ENCODE measurements at places on chromosomes 3 and 15.

- no peak for DNase-seq
Measured at GRCh38 chr15:45641374-45641781, 6.5 kb downstream of the SQOR start.

GRCh38 chr3:50599716-50600118 lies 11.9 kb downstream of the CISH start:
- no peak for DNase-seq

- no peak for DNase-seq
Measured at GRCh38 chr3:129890125-129890524, 3.4 kb downstream of the TMCC1 start.

DNA sequence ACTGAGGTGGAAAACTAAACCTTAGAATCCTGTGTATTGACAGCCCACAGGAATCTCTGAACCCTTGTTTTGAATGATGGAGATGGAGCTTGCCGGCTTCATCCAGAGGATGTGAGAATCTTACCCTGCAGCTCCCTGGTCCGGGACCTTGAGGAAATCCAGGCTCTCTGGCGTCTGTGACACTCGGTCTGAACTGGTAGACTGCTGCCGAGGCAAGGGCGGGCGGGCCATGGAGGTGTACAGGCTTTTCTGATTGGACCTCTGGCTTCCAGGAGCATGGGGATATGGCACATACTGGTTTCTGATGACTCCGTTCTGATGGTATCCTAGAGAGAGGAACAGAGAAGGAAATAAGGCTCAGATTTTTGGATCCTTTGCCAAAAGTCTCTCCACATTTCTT lies 48.5 kb downstream of the CCNB2 start:
- no peak for DNase-seq

DNA sequence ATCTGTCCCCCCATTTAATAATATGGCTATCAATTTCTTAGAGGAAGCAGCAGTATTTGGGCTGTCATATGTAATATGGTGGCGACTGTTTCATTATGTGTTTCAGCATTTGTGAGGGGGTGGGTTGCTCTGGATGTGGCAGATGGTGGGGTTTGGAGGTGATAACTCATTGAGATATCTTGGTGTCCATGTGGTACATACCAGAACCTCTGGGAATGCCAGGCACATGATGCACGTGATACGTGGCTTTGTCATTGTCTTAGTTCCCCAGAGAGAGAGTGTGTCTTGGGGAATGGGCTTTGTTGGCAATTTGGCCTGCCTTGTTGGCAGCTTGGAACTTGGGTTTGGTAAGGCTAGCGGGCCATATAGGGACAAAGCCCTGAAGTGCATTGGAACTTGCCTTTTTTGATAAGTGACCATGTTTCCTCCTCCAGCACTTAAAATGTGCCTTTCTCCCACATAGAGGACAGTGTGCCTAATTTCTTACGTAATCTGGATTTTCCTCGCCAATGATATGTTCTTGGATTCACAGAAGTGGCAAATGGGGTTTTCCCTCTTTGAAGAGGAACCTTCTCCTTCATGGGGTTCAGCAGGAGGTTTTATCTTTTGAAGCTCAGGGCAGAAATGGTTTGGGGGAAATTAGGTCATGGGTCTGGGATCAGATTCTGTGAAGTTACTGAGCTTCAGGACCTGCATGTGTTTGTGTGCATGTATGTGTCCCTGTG lies 79.5 kb downstream of the DNASE1L3 start:
- DNase-seq = no peak

DNA sequence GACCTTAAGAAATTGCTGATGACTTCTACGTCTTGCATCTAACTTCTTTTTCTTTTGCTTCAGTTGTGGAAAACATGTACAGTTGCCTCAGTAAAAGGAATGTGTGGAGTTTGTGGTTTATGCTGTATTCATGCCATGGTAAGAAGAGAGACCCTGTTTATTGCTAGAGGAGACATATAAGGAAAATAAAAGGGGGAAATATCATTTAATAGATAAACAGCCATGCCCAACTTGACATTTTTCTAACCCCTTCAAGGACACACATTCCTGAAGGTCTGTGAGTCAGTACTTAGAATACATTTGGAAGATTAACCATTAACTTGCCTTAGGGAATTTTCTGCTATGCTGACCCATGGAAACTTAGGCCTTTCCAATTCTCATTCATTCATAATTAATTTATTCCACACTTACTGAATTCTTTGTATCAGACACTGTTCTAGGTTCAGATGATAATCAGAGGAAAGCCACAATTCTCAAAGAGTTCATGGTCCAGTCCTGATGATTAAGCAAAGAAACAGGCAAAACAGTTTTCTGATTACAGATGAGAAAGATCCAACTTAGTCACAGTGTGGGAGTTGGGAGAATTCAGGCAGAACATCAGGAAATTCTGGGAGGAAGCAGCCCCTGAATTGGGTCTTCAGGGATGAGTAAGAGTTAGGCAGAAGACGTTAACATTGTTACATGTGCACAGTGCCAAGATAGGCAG lies 329.8 kb upstream of the RASGRP1 start:
- no peak for DNase-seq

GRCh38 chr3:111338059-111338698 lies 203.8 kb upstream of the CD96 start:
- DNase-seq = peak; percentile 2

DNA sequence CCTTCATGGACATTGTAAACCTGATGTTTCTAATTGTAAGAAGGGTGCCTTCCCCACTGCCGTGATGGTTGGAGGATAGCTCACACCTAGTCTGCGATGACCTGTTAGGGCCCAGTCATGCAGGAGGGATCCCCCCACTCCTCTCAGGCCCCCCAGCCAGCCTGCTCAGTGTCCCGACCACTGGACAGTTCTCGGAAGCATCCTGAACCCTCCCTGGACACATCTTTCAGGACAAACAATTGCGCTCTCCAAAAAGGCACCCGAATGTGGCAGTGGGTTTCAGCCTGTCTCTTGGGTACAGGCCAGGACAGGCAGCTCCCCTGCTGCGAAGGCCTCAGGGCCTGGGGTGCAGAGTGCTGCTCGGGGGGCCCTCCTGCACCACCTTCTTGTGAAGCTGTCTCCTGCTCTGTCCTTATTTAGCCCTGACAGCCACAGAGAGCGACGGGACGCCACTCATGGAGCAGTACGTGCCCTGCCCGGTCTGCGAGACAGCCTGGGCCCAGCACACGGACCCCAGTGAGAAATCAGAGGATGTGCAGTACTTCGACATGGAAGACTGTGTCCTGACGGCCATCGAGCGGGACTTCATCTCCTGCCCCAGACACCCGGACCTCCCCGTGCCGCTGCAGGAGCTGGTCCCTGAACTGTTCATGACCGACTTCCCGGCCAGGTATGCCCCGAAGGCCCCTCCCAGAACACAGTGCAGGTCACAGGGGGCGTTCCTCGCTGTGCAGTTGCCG lies 132.3 kb downstream of the LRRK1 start:
- DNase-seq = no peak

DNA sequence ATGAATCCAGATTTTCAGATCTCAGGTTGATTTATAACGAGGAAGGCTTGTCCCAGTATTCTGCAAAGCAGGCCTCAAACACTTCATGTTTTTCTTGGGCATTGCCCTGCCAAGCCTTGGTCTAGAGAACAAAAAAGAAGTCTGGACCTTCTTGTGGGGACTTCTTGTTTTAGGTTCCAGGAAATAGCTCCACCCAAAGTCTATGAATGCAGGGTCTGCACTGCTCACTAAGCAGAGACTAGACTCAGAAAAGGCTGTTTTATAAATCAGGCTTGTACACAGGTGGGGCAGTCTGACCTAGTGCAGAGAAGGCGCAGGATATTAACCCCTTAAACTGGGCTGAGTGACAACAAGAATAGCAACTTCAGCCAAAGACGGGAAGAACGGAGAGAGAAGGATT lies 44.3 kb downstream of the GLB1 start:
- DNase-seq = no peak

Data from NCI-H446 (cell line).